ENCODE measurements at places on chromosomes 1 and 21.

- no peak for DNase-seq
These were observed 160.8 kb downstream of the MATN1 start for GRCh38 chr1:30562559-30562958.

DNA sequence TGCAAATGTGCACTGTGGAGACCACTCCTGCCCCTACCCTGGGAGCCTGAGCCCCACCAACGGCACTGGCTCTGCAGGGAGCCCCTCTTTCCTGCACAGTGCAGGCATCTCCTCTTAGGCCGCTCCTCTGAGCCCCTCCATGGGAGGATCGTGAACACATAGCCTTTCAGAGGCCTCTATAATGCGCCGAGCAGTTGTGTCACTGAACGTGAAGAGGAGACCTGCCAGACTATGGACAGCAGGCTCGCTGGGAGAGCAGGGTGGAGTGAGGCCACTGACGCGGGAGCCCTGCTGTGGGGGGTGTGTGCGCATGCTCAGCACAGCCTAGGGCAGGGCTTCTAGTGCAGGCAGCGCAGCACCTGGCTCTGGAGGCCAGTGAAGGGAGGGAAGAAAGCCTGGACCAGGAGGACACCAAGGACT is 151.3 kb upstream of the COL6A1 start:
- DNase-seq = no peak

DNA sequence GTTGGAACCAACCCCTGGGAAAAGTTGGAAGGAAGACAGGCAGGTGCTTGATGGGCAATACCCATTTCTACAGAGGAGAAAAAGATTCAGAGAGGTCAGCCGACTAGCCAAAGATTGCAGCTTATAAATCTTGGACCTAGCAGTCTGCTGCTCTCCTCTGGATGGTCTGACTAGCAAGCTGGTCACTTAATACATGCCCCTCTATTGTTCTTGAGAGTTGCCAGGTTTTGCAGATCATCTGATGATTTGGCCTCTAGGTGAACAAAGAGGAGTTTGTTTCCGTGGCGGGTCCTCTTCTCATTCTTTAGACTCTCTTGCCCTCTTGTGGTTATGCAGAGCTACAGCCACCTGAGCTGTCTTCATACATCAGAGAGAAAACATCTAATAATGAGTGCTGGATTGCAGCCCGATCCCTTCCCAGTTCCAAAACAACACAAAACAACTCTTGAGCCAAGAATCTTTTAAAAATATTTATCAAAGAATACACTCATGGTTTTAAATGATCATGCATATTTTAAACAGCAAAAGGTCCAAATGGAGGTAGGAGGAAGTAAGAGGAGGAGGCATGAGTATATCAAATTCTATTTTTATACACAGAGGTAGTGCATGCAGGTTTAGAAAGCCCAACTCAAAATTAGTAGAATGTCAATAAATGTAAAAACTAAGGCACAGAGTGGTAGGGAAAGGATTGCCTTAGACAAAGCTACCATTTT is 115.7 kb downstream of the SLC30A10 start:
- DNase-seq = peak; percentile 78

GRCh38 chr1:174954073-174954460 is 45.7 kb upstream of the CACYBP start:
- DNase-seq = no peak

DNA sequence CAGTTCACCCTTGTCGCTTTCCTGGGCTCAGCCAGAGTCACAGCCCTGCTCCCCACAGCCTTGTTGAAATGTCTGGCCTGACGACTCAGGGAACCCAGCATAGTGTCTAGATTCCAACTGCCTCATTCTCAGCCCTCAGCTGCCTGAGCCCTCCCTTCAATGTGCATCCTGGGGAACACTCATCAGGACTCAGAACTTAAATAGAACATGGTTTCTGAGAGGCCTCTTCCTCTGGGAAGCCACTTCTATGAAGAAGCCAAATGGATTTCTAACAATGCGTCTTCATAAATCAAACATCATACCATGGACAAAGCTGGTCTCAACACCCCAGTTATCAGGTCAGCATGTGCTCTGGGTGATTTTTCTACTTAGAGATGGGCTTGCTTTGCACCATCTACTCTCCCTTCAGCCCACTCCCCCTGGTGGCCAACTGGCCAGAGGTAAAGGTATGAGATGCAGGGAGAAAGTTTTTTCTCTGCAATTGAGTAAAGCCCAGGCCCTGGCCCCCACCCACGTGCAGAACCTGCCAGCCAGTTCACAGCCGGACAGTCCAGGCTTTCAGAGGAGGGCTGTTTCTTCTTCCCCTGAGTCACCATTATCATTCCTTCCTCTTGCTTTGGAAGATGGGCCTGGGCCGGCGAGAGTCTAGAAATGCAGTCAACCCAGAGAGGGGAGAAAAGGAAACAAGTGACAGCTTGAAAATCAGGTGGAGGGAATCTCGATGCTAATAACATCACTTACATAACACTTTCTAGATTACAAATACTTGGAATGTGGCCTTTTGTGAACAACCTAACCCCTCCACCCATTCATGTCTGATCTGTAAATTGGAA is 32.1 kb downstream of the CD244 start:
- peak; percentile 56 for DNase-seq

GRCh38 chr1:112309499-112309898 is 86.5 kb upstream of the CTTNBP2NL start:
- DNase-seq = no peak

GRCh38 chr1:82778612-82779011 is 977.9 kb downstream of the ADGRL2 start:
- peak; percentile 10 for DNase-seq

DNA sequence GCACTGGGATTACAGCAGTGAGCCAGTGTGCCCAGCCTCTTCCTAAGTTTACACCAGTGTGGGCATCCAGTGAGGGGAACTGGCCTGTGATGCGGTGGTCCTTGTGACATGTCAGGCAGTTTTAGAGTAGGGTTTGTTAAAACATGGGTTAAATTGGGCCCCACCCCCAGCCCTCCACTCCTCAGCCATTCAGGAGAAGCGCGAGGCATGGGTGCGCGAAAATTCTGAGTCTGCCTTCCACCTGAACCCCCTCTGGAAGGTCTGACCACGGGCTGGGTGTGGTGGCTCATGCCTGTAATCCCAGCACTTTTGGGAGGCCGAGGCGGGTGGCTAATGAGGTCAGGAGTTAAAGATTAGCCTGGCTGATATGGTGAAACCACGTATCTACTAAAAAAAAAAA is 51.7 kb downstream of the SKI start:
- peak; percentile 45 for DNase-seq

GRCh38 chr1:160107512-160107911 is 8.0 kb upstream of the ATP1A2 start:
- no peak for DNase-seq

DNA sequence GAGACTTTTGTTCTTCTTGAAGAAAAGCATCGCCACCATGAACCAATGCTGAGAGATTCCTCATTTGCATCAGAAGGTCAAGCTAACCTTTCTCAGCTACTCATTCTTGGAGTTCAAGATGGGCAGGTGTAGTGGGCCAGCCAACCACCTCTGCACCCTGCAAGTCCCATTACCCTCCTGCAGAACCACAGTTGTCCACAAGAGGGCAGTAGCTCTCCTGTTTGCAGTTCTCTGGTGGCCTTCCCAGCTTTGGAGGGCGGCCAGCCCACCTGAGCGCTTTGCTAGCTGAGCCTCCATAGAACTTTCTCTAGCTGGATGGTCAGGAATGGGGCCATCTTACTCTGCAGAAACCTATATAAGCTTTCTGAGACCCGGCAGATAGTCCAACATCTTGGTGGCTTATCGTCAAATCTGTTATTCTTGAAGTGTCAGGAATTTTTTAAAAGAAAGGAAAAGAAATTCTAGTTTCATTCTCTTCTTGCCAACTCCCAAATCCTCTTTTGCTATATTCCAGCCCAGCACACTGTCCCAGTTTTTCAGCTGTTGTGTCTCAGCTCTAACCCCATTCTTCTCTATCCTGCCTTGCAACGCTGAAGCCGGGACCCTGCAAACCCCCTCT is 11.0 kb upstream of the LMX1A start:
- DNase-seq = peak; percentile 70

DNA sequence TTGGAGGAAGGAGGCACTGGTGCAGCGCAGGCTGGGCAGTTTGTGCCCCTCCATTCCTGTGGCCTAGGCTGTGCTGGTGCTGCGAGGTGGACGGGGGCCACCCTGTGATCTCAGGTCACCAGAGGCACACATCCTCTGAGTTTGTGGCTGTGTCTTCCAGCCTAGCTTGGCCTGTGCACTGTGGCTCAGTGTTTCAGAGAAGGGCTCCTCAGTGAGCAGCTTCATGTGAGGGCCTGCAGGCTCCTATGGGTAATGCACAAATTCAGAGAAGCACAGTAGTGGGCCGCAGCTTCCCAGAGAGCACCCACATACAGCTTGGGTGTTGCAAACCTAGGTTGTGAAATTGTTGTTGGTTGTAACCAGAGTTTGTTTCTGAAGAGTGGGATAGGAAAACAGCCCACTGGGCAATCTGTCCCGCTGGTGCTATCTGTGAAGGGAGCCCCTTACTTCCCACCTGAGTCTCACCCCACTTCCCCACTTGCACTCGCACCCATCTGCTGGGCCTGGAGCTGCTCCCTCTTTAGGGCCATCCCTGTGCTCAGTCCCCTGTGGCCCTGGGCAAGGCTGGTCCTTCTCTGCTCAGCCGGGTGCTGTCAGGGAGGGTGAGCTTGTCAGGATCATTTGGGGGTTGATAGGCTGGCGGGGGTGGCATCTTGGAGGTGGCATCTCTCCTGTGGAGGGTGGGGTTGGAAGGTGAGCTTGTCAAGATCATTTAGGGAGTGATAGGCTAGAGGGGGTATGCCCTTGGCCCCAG is 30.2 kb downstream of the SNAP47 start:
- no peak for DNase-seq

DNA sequence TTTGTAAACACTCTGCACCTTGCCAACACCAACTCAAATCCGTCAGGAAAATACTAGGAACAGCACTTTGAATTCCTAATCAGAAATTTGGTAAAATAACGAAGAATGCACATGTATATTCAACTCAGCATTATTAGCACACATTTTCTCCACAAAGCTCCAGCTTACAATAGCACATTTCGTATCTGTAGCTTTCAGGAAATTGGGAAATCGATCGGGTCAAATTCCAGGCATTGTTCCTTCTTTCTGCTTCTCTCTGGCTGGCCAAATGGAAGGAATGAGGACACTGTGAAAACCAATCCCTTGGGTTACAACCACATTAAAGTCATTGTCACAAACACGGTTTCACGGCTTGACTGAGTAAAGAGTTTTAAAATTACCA is 58.6 kb downstream of the NPHP4 start:
- no peak for DNase-seq

DNA sequence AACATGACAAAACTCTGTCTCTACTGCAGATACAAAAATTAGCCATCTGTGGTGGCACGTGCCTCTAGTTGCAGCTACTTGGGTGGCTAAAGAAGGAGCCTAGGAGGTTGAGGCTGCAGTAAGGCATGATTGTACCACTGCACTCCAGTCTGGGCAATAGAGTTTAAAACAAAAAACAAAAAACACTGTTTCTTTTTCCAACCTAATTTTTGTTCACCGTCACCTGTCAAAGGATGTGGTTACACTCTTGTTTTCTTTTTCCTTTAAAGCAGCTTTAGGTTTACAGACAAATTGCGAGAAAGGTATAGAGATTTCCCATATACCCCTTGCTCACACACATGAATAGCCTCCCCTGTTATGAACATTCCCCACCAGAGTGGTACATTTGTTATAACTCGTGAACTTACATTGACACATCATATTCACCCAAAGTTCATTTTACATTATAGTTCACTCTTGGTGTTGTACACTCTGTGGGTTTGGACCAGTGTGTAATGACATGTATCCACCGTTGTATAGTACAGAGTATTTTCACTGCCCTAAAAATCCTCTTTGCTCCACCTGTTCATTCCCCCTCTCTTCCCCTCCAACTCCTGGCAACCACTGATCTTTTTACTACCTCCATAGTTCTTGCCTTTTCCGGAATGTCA is 26.2 kb downstream of the SMG7 start:
- no peak for DNase-seq

- no peak for DNase-seq
These were observed 24.4 kb upstream of the TSPEAR start for GRCh38 chr21:44735821-44736220.

DNA sequence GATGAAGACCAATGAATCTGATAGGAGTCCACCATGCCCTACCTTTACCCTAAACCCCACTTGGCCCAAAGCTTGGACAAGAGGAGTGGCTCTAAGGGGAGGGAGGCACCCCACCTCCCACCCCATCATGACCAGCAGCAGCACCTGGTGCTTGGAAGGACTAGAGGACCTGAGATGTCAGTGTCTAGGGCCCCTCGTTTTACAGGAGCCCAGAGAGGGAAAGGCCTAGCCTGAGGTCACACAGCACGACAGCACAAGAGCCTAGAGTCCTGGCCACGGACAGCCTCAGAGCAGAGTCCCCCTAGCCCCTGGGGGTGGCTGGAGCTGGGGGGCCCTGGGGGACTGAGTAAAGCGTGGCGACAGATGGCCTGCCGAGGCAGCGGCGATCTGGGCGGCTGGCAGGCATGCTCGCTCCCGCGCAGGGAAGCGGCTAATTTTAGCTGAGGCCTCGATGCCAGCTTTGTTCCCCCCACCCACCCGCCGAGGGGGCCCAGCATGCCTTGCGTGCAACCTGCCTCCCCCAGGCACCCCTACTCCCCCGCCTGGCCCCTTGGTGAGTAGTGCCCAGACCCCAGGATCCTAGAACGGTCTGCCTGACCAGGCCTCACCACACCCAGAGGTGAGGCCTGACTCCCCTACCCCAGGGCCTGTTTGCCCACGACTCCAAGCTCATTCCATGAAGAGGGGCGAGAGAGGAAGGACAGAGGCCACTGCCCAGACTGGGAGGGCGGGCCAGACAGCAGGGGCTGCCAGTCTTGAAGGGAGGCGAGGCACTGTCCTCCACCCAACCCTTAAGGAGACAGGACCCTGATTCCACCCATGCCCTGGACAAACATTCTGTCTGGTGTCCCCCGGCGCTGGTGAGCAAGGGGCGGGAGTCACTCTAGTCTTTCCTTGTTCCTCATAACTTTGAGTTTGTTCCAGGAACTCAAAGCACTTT is 39.0 kb downstream of the AHDC1 start:
- DNase-seq = no peak

GRCh38 chr1:85570446-85571180 is 9.9 kb upstream of the CCN1 start:
- peak; percentile 26 for DNase-seq

GRCh38 chr21:43362321-43362791 is 64.6 kb downstream of the SIK1 start:
- peak; percentile 22 for DNase-seq

GRCh38 chr21:25507522-25507921 is 99.8 kb downstream of the MRPL39 start:
- DNase-seq = no peak

Data from kidney tubule cell (primary cell).